ENCODE measurements at places on chromosomes 4 and X. TPM values are rescaled to one million over a fixed set of nuclear protein-coding genes. Genes with fewer than 3 reads are reported as not detected.

The TLR10 gene
- polyA plus RNA-seq = not detected

DNA sequence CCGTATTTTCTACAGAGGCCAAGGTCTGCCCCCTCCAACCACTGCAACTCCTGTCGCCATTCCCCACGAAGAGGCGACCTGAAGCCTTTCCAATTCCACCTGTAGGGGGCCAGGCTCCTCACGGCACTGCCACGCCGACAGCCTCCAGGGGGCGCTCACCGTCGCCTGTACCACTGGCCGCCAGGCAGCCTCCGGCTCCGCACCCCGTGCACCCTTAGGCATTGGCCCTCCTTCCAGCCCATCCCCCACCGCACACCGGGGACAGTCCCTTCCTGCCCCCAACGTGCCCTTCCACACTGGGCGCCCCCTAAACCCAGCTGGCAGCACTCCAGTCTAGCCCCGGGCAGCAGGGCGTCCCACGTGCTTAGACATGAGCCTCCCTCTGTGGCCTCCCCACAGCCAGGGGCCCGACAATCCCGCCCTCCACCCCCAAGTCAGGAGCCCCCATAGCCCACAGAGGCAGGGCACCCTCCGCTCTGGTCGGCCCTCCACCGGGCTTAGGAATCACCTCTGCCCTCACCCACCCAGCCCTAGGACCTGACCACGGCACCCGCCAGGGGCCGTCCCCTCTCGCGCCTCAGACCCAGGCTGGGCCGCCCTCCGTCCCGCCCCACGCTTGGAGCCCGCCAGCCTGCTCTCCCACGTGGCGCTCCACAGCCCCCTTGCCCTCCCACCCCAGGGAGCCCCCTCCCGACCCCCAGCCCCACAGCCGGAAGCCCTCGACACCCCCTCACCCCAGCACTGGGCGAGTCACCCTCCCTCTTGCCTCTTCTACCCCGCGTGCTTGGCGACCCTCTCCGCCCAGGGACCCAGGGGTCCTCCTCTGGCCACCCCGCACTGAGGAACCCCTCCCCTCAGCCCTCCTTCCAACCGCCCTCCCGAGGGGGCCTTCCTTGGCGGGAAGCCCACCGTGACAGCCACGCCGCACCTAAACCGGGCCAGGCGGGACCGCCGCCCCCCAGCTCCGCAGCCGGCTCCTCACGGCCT, 711 bp downstream of the PNMA6E start:
- peak; percentile 41 for DNase-seq

GRCh38 chr4:114773339-114773738, 174.7 kb downstream of the UGT8 start:
- no peak for DNase-seq

The FAM3A gene
- 26.0 TPM for polyA plus RNA-seq

DNA sequence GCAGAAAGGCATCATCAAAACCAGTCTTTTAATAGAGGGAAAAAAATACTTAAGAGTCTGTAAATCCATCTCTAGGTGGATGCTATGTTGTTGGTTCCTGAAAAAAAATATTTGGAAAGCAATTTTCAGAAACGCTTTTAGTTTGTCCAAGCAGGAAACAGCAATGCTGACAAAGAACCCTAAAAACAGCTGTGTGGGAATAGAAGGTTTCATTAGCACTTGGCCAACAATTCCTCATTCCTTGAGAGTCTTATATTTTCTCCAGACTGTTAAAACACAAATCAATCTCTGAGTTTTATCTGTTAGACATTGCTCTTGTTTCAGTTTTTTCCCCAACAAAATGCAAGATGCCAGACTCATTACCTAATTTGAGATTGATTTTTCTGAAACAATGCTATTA, 6.4 kb downstream of the MXRA5 start:
- DNase-seq = no peak

Data from naive thymus-derived CD8-positive, alpha-beta T cell (primary cell).